Right ventricle myocardium inferior (tissue), 1 donor: ENCODE measurements at places on chromosomes 1 and 21.

- no peak for DNase-seq
These were observed 733.3 kb downstream of the PTPRU start for GRCh38 chr1:29969576-29969975.

GRCh38 chr21:32567626-32568025 is 17.7 kb downstream of the TCP10L start:
- DNase-seq: no peak

DNA sequence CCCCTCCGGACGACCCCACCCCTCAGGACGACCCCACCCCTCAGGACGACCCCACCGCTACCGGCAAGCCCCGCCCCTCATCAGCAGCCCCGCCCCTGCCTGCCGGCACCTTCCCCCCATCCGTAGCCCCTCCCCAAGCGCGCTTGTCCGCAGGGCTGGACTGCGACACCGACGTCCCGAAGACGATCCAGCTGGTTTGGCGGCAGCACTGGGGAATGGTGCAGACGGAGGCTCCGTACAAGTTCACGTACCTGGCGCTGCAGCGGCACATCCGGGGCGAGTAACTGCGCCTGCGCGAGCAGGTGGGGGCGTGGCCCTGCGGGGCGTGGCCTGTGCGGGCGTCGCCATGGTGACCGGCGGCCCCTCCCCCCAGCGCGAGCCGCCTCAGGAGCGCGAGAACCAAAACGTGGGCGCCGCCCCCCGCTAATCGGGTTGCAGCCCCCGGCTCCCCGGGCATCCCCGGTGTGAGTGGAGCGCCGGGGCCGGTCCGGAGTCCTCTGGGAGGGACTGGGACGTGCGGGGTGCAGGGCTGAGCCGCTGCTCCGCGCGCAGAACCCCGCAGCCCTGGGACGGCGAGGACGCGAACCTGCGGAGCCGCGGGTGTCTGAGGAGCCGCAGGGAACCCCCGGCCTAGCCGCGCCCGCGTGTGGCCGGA is 4.9 kb downstream of the RNF223 start:
- no peak for DNase-seq

GRCh38 chr1:110309139-110309538 is 30.0 kb upstream of the RBM15 start:
- no peak for DNase-seq

DNA sequence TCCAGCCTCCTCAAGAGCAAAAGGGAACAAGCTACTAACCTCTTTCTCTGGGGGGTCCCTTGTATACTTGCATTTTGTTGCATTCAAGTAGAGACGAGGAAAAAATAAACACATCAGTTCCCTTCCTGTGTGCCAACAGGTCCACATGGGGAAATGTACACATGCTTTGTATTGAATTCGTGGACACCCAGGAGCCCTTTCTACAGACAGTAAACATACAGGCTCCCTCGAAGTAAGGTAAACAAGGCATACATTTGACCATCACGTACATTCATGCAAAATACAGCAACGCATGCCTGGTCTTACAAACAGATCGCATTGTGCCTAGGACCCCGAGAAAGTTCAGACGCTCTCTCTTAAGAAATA is 1.1 kb downstream of the KCND3 start:
- DNase-seq: no peak

DNA sequence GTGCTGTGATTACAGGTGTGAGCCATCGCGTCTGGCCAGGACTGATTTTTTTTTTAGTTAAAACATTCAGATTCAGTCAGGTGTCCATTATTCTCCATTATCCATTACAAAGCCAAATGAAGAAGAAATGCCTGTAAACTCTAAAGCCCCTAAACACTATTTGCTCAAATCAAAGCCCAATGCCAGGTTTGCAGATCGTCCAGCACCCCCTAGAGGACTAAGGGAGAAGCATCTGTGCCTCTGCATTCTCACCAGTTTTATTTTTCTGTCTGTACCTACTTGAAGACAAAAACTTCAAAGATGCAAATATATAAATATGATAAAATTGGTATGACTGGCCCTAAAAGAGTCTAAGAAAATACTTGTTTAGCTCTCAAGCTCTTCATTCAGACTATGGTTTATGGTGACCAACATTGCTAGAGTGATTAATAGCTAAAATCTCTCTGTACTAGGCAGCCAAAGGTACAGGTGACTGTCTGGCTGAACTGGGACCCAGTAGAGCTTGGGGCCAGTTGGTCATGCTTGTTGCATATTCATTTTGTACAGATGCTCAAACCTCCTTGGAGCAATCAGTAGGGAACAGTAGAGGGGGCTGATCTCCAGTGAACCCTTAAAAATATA is 138.4 kb downstream of the SYT2 start:
- DNase-seq: no peak

DNA sequence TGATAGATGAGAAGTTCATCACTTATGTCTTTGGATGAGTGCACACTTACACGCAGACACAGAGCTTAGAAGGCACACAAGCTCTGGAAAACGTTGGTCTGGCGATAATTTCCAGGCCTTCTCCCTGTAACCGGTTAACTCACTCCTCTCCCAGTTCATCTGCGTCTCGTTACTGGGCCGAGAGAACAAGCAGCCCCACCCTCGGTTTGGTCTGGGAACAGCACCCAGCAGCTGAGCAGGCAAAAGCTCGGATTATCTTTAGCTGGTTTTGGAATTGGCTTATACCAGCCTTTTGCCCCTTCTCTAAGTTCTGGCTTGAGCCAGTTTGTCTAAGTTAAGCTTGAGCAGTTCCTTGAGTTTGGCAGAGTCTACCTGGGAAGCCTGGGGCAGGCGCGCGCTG is 27.3 kb upstream of the COL6A1 start:
- DNase-seq: peak; percentile 62

DNA sequence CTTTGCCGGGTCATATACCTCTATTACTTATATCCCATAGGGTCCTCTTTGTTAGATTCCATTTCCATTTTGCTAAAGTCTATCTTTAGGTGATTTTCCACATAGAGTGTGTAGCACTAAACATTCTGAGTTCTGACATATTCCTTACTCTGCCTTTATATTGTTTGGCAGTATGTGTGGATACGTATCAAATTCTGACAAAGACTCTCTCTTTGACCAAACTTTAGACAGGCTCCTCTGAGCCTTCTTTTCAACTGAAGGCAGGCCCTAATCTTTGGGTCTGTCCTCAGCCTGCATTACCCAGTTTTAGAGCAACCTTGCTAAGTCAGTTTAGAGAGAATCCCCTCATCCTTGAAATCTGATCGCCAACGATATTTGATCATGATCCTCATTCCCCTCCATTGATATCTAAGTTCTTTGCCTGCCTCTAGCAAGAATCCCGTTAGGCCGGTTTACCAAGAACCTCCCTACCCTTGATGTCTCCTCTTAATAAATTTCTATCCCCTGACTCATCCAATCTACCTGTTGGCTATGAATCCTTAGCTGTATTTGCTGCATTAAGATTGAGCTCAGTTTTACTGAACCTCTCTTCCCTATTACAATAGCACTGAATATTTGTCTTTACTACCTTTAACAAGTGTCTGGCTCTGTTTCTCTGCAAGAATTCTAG is 10.4 kb upstream of the PPT1 start:
- no peak for DNase-seq

DNA sequence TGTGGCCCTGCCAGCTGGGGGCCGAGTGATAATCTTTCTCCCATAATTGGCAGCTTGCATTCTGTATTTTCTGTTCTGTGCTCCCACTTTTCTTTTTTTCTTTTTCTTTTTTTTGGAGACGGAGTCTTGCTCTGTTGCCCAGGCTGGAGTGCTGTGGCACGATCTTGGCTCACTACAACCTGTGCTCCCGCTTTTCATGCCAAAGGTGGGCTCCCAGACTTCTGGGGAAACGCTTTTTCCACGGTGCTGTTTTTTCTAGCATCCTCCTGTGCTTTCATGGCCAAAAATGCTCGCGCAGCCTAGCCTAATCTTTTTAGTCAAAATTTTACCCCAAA is 585 bp upstream of the AHCTF1 start:
- DNase-seq: no peak

DNA sequence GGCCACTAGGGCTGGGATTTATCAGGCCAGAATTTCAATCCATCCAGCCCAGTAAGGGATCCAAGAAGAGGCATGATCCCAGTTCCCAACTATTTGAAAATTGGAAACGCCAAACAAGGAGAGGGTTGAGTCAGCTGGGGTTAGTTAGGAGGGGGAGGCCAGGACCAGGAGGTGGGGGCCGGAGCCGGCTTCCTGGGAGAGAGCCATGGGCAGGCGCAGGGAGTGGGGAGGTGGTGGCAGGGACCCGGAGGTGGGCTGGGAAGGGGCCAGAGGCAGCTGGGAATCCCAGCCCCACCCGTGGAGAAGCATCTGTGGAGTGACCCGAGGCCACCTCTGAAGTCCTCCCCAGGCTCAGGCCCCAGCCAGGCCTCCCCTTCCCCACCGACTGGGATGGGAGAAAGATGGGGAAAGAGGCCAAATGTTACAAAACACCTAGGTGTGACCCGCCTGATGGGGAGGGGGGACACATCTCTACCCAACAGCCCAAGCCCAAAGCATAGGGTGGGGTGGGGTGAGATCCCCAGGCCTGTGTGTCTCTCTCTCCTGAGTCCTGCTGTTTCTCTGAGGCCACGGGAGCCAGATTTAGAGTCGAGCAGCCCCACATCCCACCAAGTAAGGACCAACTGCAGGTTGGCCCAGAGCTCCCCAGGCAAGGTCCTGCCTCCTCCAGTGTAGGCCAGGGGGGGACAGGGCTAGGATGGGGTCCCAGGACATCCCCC is 10.1 kb downstream of the HSPG2 start:
- DNase-seq: peak; percentile 83

DNA sequence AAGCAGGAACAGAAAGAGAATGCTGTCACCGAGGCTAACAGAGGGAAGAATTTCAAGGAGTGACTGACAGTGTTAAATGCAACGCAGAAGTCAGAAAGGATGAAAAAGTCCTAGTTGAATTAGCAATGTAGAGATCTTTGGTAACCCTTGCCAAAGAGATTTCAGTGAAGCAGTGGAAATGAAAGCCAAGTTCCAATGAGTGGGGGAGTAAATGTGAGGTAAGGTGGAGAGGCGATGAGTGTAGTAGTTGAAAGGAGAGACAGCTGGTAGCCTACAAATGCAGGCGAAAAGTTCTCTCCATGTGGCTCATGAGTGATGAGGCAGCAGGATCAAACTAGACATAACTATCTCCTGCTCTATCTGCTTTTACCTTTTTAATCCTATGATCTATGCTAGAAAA is 74.6 kb upstream of the IPO9 start:
- no peak for DNase-seq

DNA sequence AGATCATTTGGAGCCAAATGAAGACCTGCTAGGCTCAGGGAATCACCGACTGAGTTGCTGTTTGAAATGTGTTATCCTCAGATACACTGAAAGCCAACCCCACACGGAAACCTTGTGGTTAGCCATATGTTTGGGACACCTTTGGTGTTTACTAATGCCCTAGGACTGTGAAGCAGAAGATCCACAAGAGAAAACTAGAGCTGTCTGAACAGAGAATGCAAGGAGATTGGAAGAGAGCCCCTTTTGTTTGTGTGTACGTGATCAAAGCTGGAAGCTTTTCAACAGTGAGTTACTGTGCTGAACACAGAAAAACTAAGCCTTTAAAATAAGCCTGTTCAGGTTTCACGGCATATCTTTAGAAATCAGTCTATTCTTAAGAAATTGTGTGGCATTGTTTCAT is 908.2 kb upstream of the ADGRL2 start:
- no peak for DNase-seq

DNA sequence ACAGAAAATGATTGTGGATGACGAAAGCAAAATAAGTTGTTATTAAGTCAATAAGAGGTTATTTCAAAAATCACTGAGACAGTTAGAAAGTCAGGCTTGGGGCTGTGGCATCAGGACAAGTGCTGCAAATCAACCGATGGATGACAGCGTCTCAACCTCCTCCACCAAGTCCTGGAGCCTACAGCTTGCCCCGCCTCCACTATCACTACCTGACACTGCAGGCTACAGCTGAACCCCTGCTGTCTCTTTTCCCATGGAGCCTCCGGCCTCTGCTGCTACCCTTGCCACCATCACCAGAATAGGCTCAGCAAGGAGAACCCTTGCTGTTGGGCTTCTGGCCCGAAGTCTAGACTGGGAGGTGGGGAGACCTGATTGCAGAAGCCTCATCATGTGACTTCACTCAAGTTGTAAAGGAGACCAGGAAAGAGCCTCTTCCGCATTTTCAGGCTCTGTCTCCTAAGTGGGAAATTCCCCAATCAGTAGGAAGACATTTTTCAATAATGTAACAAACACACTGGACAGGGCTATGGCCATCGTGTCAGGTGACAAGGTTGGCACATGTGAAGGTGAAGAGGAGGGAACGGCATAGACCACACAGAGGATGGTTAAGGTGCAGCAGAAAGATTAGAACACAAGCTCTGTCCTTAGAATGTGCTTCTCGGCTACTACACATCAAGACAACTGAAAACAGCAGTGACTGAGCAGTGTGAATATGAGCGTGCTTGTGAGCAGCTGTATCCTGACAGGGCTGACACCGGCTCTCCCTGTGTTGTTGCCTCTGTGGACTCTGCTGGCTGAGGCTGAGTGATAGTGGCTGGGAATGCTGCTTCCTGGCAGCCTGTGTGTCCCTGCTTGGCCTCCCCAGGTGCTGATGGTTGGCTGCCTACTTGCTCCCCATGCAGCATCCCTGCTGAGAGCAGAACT is 660.7 kb downstream of the PTPRU start:
- no peak for DNase-seq
